Head of caudate nucleus (tissue), 42 donors: ENCODE measurements at places on chromosomes 12 and 14.
A peak's percentile ranks its signal among the peaks of the same experiment; 100 is the strongest.

DNA sequence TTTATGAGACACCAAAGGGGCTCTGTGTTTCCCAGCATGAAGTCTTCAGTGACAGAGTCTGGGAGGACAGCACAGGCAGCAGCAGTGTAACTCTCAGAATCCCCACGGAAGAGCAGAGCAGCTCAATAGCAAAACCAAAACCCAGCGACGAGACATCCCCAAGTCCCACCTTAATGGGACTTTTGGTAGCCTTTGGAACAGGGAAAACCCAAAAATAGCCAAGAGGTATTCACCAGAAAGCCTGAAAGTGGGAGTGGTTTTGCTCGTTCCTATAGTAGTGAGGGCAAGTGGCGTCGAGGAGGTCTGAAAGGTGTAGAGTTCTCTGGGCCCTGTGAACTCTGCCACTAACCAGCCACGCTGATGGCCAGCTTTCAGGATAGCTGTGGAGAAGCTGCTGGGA lies 174.6 kb downstream of the ETV6 start:
- no peak for DNase-seq

- DNase-seq: no peak
Observed at GRCh38 chr12:39010406-39010805, 105.0 kb upstream of the CPNE8 start.

DNA sequence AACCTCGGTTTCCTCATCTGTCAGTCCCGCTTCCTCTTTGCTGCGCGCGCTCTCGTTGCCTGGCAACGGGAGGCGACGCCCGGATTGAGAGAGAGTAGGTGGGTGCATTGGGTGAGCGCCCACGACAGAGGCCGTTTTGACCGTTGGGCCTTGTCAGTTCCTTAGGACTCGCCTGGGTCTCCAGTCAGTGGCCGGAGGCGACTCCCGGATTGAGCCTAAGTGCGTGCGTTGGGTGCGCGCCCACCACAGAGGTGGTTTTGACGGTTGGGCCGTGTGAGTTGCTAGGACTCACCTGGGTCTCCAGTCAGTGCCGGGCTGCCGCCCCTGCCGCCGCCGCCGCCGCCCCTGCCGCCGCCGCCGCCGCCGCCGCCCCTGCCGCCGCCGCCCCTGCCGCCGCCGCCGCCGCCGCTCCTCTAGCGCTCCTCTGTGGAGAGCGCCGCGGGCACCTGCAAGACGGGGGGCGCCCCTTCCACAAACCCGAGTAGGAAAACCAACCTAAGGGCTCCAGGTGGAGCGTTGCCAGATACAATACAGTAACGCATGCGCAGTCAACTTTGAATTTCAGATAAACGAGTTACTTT lies 37.2 kb downstream of the APOBEC1 start:
- no peak for DNase-seq

DNA sequence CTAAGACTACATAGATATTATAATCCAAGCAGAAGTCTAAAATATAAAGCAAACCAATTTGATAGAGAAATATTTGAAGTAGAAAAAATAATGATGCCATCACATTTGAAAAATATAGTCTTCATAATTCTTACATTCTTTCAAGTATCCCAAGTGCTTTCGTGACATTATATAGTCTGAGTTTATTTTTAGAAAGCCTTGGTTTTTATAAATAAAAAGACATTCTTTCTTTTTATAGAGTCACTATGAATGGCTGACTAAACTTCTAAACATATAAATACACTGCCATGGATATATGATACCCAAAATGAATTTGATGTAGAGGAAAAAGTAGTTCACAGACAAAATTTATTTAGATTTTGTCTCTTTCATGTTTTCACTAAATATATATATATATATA lies 135.1 kb upstream of the PDZRN4 start:
- no peak for DNase-seq

- no peak for DNase-seq
Observed at GRCh38 chr14:65231286-65231980, 129.1 kb upstream of the MAX start.

- no peak for DNase-seq
Observed at GRCh38 chr12:3189282-3189681, 112.1 kb downstream of the TSPAN9 start.

GRCh38 chr12:1575408-1576401 lies 18.7 kb downstream of the FBXL14 start:
- no peak for DNase-seq

DNA sequence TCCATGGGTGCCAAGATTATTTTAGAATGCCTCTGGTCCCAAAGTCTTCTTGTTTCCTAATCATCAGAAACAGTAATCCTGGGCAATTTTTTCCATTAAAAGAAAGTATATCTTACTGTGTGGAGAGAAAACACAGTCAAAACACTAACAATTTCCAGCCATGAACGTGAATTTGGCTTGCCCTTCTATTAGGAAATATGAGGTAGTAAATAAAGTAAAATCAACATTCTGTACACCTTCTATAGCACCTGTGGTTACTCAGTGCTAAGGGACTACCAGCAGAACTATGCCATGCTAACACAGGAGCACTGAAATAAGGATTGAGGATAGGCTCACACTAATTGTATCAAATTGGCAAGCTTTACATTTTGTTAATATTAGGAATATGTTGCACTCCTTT lies 60.1 kb downstream of the NTN4 start:
- DNase-seq: no peak

- DNase-seq: no peak
Observed at GRCh38 chr12:6266541-6266966, 43.9 kb upstream of the PLEKHG6 start.

DNA sequence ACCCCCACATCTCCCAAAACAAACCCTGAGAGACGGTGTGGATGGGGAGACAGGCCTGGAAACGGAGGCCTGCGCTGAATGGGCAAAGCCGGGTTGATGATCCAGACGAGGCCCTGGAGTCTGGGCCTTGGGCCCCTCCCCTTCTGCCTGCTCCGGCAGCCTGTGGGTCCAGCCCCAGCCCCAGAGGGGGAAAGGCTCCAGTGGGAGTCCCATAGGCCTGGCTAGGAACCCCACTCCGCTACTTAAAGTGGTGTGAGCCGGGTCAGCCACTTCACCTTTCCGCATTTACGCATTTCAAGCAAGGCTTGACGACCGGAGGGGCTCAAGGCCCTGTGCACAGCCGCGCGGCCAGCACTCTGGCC lies 695 bp upstream of the TNFAIP2 start:
- DNase-seq: no peak

- no peak for DNase-seq
Observed at GRCh38 chr12:121240062-121240420, 30.1 kb downstream of the P2RX4 start.

GRCh38 chr14:73695997-73696396 lies 18.2 kb downstream of the PNMA1 start:
- no peak for DNase-seq

DNA sequence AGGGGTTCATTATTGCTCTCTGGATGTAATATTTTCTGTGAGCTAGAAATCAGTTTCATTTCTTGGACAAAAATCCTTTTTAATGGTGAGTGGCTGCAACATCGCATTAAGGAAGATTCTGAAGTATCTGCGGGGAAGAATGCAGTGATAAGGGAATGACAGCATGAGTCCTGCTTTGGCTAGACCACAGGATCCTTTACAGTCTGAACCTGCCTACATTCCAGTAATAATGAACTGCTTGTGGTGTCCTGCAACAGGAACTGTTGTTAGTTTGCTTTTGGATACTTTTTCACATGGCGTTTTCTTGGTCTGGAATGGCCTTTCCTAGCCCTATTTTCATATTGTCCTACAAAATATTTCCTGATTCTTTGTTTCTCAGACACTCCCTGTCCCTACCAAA lies 15.7 kb downstream of the MDM2 start:
- no peak for DNase-seq

DNA sequence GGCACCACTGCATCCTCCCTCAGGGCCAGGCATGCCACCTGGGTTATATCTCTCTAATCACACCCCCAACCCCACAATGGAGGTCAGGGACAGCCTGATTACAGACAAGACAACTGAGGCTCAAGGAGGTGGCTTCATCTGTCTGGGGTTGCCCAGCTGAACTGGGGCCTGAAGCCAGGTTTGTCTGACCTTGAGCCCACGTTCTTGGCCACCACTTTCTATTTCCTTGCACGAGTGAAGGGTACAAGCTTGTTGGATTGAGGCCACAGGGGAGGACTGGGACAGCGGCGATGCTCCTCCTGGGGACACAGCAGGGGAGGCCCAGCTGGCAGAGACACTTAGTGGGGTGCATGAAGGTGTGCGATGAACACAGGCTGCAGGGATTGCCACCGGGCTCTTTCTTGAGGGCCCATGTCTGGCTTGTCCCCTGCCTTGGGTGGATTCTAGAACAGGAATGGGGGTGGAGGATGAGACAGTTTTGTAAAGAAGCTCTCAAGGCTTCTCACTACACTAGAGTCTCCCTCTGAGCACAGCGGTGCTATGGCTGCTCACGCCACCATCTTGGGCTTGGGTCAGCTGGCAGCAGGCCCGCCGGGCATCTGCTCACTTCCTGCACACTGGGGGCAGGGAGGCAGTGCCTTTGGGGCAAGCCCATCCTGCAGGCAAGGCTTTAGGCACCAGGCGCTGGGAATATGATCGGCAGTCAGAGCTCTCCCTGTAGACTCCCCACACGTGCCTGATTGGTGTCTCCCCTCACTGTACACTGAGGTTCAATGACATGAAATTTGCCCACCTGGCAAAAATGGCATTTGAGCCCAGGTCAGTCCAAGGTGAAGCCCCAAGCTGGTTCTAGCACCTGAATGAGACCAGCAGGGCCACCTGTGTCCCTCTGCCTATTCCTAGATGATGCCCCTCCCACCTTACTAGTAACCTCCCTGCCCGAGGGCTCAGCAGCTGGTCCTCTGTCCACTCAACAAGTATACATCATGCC lies 16.0 kb downstream of the RITA1 start:
- DNase-seq: no peak

GRCh38 chr14:36365766-36366165 lies 45.3 kb upstream of the MBIP start:
- DNase-seq: no peak

DNA sequence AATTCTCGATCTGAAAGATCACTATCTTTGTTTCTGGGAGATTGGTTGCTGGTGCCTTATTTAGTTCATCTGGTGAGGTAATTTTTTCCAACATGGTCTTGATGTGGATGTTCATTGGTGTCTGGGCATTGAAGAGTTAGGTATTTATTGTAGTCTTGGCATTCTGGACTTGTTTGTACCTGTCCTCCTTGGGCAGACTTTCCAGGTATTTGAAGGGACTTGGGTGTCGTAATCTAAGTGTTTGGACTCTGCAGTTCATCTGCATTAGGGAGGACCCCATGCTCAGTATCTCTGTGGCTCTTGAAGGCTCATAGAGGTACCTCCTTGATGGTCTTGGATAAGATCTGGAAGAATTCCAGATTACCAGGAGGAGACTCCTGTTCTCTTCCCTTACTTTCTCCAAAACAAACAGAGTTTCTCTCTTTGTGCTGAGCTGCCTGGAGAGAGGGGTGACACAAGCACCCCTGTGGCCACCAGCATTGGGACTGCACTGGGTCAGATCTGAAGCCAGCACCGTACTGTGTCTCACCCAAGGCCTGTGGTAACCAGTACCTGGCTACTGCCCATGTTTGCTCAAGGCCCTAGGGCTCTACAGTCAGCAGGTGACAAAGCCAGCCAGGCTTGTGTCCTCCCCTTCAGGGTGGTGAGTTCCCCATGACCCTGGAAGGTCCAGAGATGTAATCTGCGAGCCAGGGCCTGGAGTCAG lies 5.3 kb downstream of the A2ML1 start:
- DNase-seq: no peak

GRCh38 chr14:39641224-39641623 lies 209.0 kb upstream of the FBXO33 start:
- DNase-seq: no peak

DNA sequence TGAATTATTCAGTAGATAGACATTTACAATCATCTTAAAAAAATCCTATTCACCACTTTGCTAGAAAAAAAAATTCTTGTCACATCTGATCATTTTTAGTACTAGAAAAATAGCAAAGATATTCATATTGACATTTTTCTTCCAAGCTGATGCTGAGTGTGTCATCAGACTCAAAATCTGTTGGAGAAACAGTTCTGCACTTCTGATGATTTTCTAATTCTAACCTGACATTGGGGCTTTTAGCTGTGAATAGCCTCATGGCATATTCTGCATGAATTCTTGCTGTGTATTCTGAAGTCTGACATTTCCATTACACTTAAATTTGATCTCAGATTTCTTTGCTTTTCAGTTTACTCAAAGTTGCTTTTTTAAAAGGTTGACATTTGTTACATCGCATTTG lies 150.1 kb downstream of the PIK3C2G start:
- DNase-seq: no peak

DNA sequence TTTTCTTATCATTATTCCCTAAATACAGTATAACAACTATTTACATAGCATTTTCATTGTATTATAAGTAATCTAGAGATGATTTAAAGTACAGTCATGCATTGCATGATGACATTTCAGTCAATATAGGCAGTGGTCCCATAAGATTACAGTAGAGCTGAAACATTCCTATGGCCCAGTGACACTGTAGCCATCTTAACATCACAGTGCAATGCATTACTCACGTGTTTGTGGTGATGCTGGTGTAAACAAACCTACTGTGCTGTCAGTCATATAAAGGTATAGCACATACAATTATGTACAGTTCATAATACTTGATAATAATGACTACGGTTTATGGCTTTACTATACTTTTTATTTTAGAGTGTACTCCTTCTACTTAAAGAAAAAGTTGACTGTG lies 13.3 kb downstream of the LLPH start:
- DNase-seq: no peak

DNA sequence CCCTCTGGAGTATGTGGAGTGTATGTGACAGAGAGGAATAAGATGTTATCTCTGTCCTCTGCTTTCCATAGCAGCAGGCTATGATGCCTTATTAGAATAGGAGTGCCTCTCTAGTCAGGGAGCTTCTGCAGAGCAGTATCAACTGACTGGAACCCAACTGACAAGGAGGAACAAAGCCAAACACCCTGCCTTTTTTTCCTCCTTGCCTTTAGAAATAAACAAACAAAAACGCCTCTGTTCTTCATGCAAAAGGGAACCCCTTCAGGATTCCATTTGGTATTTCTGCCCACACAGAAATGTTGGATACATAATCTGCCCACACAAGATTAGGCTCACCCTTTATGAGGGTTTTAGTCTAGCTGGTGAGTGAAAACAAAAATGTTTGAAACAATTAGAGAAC lies 50.3 kb downstream of the VRK1 start:
- DNase-seq: no peak

- DNase-seq: no peak
Observed at GRCh38 chr14:50740856-50741255, 72.8 kb upstream of the SAV1 start.

GRCh38 chr14:27528328-27528727 lies 930.5 kb upstream of the NOVA1 start:
- peak; percentile 5 for DNase-seq

GRCh38 chr12:56522411-56523193 lies 982 bp downstream of the RBMS2 start:
- no peak for DNase-seq

DNA sequence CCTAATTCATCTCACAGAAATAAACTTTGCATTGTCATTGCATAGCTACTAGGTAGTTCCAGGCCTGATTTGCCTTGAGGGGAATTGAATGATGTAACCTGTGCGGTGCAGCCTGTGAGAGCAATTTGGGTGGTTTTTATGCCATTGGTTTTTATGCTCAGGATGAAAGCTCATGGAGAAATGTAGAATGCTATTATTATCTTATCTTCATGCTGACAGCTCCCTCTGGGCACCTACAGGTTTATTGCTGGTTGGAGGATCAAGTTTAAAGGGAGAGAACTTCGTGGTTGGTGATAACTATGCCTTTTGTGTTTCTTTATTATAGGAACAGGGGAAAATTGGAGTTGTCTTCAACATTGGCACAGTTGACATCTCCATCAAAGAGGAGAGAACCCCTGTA lies 547.9 kb downstream of the DIO2 start:
- DNase-seq: no peak

GRCh38 chr12:68483592-68484383 lies 126.9 kb upstream of the RAP1B start:
- DNase-seq: no peak

GRCh38 chr14:73739899-73740617 lies 25.9 kb upstream of the PNMA1 start:
- DNase-seq: no peak
